GM12892 (cell line): ENCODE measurements at places on chromosomes 3 and 15.
A peak's percentile ranks its signal among the peaks of the same experiment; 100 is the strongest.

DNA sequence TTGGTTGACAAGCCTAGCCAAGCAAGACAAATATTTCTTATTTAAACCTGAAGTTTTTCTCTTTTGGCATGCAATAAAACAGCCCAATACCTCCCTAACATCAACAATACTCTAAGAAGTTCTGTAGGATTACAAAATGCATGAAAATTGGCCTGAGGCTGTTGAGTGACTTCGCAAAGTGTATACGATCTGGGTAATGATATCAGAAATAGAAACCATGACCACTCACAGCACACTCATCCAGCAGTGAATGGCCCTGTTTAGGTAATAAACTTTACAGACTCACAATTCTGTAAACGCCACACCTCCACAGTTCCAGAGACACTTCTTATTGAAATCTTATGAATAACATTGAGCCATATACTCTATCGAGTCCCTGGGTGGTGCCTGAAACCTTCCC is 83.0 kb upstream of the NAALADL2 start:
- no peak for DNase-seq

DNA sequence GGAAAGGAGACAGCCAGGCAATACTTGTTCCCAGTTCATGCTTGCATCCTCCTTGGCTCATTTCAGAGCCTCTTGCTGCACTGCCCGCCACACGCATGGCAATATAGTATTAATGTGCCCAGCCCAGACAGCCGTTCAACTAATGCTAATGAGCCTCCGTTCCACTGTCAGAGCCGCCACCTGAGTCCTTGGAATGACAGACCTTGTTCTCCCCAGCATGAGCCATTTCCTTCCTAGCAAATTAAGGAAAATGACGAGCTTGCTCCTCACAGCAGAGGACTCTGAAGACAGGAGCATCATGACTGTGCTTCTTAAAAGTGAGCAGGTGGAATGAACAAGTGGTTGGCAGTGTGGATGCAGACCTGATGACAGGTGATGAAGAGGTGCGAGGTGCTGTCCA is 10.8 kb upstream of the LRRC15 start:
- no peak for DNase-seq

DNA sequence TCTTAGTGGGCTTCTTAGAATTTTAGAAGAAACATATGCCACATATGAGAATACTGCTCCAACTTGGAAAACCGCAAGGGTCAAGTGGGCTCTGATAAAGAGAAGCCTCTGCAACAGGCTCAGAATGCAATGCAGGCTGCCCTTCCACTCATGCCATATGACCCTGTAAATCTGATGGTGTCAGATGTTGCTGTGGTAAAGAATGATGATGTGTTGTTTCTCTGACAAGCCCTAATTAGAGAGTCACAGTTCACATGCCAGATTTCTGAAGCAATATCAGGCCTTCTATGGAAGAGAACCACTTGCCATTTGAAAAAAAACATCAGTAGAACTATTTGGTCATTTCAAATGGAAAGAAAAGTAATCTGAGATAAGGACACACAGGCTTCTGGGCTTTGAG is 749.6 kb downstream of the AGBL1 start:
- DNase-seq = no peak

DNA sequence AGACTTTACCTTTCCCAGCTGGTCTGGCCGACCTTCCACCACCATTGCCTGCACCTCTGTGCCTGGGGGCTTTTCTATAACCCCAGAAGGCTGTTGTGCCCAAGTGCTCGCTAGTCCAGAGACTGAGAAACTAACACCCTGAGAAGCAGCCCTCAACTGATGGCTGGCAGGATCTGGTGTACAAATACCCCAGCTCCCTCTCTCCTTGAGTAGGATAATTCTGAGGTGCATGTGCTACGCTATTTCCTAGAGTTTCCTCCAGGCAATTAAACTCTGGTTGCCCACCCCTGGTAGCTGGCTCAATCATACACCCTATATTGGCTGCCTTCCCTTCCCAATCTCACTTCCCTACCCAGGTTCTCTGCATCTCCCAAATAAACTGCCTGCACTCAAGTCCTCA is 11.5 kb upstream of the SLC6A1 start:
- DNase-seq = no peak

GRCh38 chr3:8713901-8714759 is 19.5 kb upstream of the CAV3 start:
- DNase-seq = no peak

- DNase-seq = no peak
Measured at GRCh38 chr15:49902685-49903501, 216.1 kb downstream of the ATP8B4 start.

- no peak for DNase-seq
Measured at GRCh38 chr3:49119036-49119435, 1.6 kb downstream of the USP19 start.

- no peak for DNase-seq
Measured at GRCh38 chr3:171526869-171527268, 66.7 kb upstream of the TNIK start.

DNA sequence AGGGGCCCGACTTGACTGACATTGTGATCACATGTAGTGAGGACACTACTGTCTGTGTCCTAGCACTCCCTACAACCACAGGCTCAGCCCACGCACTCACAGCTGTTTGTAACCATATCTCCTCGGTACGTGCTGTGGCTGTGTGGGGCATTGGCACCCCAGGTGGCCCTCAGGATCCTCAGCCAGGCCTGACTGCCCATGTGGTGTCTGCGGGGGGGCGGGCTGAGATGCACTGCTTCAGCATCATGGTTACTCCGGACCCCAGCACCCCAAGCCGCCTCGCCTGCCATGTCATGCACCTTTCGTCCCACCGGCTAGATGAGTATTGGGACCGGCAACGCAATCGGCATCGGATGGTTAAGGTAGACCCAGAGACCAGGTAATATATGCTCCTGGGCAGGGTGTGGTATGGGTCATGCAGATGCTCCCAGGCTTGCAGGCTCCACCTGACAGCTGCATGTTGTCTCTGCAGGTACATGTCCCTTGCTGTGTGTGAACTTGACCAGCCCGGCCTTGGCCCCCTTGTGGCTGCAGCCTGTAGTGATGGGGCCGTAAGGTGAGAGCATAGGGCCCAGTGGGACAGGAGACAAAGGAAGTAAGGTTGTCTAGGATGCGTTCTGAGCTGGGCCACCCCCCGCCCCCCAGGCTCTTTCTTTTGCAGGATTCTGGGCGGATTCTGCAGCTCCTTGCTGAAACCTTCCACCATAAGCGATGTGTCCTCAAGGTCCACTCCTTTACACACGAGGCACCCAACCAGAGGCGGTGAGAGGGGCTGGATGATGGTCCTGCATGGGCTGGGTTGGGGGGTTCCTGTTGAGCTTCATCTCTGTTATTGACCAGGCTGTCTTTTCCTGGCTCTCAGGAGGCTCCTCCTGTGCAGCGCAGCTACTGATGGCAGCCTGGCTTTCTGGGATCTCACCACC is 4.4 kb downstream of the DALRD3 start:
- DNase-seq = peak; percentile 61

DNA sequence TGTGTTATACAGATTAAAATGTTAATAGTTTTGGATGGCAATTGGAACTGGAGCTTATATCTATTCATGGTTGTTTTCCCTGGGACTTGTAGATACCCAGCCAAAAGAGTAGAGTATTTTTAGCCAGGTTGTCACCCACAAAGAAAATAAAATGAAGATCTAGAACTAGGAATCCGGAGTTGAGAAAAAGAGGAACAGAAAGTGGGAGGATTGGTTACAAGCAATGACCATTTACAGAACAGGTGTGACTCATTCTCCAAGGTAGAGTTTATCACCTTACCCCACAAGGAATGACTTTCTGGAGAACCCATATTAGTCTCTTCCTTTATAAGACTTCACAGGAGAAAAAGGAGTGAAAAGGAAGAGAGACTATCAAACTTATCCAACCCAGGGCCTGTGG is 99.8 kb downstream of the TMEM108 start:
- DNase-seq = no peak

GRCh38 chr15:33679061-33679460 is 289.2 kb upstream of the CHRM5 start:
- no peak for DNase-seq

DNA sequence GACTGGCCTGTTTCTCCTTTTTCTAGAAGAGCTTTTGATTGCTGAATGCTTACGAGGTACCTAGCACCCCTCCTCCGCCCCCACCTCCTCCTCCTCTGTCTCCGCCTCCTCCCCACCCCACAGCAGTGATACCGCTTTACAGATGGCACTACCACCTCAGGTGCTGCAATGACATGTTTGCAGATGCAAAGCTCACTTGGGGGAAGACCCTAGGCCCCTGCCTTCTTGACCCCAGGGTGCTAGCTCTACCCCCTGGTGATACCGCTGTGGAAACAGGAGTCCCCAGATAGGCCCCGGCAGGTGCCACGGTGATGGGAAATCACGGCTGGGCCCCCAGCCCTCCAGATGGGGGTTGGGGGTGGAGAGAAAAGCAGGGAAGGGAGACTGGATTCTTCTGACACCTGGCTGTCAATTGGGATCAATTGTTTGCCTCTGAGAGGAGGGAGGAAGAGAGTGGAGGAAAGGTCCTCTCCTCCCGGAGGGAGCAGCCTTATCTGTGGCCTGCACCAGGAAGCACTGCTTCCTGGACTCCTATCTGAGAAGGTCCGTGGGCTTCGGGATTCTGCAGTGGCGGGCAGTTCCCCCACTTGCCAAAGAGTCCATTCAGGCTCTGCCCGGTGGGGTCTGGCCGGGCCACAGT is 37.6 kb downstream of the DNASE1L3 start:
- DNase-seq = no peak

DNA sequence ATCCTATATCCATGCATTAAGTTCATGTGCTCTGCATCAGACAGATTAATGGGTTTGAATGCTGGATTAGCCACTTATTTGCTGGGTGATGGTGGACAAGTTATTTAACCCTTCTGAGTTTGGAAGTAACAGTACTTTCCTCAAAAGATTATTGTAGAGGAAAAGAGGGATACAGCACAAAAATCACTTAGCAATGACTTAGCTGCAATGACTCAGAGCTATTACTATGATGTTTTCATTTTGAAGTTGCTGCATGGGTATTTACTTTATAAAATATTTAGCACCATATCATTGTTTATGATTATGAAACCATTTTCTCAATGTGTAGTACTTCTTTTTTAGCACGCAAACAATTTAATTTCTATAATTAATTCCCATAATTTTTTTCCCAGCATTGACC is 248.4 kb downstream of the MYRIP start:
- DNase-seq = no peak

DNA sequence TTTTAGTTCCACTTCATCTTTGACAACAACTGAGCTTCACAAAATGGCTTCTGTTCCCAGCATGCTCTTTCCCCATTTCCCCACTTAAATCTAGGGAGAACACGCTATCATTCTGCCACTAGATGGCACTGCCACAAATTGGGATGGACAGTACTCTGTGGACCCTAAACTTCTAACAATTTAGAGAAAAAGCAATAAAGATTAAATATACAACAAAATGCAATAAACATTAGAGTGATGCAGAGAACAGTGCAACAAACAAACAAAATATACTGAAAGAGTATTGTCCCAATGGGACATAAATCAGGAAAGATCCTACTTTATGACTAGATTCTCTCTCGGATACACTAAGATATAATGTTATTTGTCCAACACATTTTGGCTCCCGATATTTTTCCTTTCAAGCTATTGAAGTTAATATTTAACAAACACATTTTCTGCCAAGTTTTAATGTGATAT is 169.7 kb upstream of the TMCO5A start:
- no peak for DNase-seq

DNA sequence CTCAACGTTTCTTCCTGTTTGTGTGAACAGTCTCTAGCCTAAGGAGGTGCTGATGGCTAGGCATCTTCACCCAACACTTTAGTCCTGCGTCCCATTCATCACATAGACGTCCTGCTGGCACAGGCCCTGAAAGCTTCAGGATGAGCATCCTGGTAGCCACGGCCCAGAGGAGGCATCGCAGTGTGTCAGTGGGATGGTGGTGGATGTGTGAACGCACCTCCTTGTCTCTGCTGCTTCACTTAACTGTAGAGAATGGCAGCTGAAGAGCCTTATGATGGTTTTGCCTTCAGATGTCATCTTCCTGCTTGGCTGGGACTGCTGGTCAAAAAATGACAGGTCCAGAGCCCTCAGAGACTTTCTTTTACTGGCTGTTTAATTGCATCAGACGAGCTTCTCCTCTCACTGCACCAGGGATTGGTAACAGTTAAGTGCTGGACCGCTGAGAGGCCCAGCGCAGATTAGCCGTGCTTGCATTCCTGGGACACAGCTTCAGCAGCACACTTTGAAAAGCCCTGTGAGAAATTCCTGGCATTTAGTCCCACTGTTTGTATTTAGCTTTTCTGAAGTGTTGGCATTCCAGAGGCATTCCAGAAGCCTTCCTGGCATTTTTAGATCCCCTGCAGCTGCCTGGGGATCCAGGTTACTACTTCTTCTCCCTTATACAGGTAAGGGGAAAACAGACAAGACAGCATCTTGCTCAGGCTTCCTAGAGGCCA is 132.4 kb upstream of the PLXNA1 start:
- no peak for DNase-seq

- DNase-seq = no peak
Measured at GRCh38 chr15:40111888-40112287, 3.2 kb upstream of the BMF start.

- no peak for DNase-seq
Measured at GRCh38 chr3:197350446-197350845, 52.0 kb upstream of the DLG1 start.

DNA sequence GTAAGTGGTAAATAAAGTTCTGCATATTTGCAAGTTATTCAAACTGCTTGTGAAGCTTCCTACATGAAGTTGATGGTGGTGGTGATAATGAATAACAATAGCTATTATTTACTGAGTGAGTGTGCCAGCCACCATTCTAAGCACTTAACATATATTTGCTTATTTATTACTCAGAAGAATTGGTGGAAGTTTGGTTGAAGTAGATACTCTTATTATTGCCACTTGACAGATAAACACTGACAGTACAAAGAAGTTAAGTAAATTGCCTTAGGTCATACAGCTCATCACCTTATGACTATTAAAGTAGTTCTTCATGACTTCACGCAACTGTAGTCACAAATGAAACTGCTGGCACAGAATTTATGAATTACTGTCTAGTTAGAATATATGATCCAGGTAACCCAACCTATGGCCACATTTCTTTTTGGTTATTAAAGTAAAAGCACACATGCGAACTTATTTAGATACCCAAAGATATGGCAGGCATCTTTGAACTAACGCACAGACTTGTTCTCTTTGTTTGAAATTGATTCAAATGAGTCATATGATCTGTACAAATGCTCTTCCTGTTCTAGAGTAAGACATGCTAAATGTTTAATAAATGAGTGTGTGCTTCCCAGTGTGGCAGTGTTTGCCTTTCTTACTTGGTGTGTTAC is 99.8 kb upstream of the NR2F2 start:
- no peak for DNase-seq

GRCh38 chr3:185744997-185745843 is 79.6 kb downstream of the IGF2BP2 start:
- DNase-seq = peak; percentile 19

- DNase-seq = no peak
Measured at GRCh38 chr15:29743475-29743874, 78.8 kb downstream of the TJP1 start.

GRCh38 chr15:49060710-49061495 is 14.7 kb upstream of the SECISBP2L start:
- DNase-seq = no peak

DNA sequence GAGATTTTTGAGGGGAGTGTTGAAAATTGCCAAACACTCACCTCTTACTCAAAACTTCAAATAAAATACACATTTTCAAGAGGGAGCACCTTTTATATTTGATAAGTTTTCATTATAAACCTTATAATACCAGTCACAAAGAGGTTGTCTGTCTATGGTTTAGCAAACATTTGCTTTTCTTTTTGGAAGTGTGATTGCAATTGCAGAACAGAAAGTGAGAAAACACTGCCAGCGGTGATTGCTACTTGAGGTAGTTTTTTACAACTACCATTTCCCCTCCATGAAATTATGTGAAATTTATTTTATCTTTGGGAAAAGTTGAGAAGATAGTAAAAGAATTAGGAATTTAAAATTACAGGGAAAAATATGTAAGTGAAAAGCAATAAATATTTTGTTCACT is 20.1 kb downstream of the DIPK2A start:
- DNase-seq = no peak
